Spinal cord (tissue), 10 donors: ENCODE measurements at places on chromosomes 16 and 17. TPM values are rescaled to one million over a fixed set of nuclear protein-coding genes. Genes with fewer than 3 reads are reported as not detected.
A peak's percentile ranks its signal among the peaks of the same experiment; 100 is the strongest.

GRCh38 chr17:82240506-82241182 lies 11.8 kb downstream of the SLC16A3 start:
- no peak for DNase-seq

DNA sequence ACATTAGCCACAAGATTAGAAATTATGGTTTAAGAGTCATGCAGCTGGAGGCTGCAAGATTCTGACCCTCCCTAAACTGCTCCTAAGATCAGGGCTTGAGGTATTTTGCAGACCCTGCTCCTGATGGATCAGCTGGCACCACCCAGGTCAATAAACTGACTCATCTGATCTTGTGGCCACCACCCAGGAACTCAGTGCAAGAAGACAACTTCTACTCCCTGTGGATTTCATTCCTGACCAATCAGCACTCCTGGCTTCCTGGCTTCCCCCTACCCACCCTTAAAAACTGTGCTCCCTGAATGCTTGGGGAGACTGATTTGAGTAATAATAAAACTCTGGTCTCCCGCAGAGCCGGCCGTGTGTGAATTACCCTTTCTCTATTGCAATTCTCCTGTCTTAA lies 25.0 kb upstream of the MILR1 start:
- no peak for DNase-seq

- DNase-seq, result no peak
Measured at GRCh38 chr16:69939821-69940585, 11.1 kb upstream of the CLEC18A start.

- no peak for DNase-seq
Measured at GRCh38 chr16:25141648-25142047, 30.1 kb downstream of the LCMT1 start.

- no peak for DNase-seq
Measured at GRCh38 chr16:24074574-24074973, 181.6 kb upstream of the CACNG3 start.

DNA sequence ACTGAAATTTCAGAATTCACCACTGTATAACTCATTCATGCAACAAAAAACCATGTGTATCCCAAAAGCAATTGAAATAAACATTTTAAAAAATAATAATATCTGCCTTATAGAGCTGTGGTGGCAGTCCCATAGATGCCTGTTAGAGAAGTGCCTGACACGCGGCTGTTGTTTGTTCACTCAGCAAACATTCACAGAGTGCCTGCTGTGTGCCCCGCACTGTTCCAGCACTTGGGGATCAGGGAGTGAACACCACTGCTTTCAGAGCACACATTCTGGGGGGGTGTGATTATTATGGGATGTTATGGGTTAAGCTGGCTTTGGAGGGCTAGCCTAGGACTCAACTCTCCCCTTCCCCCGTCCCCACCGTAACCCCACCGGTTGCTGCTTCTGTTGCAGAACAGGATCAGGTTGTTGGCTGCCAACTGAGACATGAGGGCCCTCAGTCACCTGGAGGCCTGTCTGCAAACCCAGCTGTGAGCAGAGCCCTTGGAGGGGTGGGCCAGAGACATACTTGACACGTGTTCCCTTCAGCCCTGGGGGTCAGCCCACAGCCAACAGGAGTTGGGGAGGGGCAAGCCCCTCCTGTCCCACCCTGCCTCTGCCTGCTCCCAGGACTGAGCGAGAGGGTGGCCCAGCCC lies 103.3 kb upstream of the CIBAR2 start:
- DNase-seq, result no peak

GRCh38 chr17:40554646-40555295 lies 10.5 kb downstream of the CCR7 start:
- DNase-seq, result no peak

- no peak for DNase-seq
Measured at GRCh38 chr16:2990891-2991290, 10.6 kb upstream of the PKMYT1 start.

GRCh38 chr16:88673716-88674379 lies 11.0 kb upstream of the MVD start:
- no peak for DNase-seq

DNA sequence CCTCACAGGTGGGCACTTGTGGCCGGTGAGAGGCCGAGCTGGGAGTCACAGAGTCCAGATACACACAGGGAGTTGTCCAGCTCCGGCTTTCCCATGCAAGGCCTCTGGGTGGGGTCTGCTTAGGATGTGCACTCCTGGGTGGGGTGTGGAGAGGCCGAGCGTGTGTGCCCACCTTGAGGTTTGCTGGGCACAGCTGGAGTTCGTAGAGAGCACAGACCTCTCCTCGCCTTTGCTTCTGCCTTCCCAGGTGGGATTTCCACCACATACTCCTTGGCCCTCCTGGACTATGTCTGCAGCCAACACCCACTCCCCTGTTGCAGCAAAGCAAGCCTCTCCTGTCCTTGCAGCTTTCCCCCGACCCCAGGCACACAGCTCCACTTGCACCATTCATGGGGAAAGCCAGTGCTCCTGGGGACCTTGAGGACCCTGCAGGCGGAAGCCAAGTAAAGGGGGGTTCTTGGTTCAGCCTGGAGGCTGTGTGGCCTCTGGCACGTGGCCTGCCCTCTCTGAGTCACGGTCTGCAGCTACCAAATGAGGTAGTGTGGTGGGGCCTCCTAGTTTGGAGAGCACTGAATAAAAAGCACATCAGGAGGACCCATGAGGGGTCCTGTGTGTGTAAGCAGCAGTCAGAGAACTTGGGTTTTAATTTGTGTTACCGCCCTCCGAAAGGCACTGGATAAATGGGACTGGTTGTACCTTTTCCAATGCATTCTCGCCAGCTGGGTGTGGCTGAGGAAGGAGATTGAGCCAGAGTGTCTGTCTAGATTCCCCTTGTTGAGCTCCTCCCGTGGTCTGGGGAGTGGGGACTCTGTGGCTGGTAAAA lies 31.5 kb downstream of the MPRIP start:
- DNase-seq, result no peak

- no peak for DNase-seq
Measured at GRCh38 chr17:34116306-34116705, 138.8 kb upstream of the CCL2 start.

Gene ST6GALNAC1
- total RNA-seq, result 1.2 TPM

- no peak for DNase-seq
Measured at GRCh38 chr17:81903896-81904599, 2.0 kb downstream of the NPB start.

DNA sequence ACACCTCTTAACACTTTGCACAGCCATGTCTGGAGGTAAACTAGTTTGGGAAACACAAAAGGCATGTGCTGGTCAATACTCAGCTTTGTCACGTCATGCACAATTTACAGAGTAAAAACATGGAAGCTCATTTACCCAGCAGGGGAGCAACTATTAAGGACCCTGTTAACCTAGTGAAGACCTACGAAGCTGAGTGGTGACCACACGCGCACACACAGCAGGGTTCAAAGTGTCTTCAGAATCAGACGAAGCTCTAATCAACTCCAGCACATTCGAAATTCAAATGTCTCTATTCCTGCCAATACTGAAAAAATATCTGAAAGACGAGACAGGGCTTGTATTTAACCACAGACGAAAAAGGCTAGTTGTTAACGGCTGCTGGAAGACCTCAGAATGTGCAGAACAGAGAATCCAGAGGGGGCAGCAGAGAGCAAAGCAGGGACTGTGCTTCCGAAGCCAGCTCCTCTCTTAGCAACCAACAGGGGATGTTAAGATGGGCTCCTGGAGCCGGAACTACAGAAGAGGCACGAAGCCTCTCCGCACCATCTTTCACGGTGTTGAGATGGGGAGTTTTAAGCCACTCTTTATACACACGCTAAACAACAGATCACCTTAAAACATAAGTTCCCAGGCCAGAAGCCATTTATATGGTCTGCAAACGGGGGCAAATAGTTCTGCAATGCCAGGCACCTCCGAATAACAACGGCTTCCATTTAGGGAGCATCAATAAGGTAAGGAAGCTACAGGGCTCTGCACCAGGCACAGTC lies 45.7 kb downstream of the CMTM4 start:
- peak; percentile 83 for DNase-seq

GRCh38 chr16:27691721-27692120 lies 141.8 kb downstream of the KATNIP start:
- DNase-seq, result no peak

DNA sequence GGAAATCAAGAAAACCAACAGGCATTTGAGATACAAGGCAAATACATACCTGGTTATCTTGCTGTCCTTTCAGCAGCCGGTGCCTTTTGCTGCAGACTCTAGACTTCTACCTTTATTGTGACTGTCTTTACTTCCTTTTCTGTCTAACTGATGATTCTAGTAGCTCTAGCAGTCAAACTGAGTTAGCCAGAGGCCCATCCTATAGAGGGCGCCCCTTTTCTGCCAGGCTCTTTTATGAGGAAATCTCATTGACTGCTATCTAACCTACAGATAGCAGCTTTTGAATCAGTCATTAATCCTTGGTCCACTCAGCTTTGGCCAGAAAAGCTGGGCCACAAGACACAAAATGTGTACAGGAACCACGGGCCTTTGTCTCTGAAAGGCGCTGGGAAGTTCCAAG lies 87.5 kb upstream of the WSB1 start:
- no peak for DNase-seq
